Memory B cell (primary cell): ENCODE measurements at places on chromosomes 3 and 15.

DNA sequence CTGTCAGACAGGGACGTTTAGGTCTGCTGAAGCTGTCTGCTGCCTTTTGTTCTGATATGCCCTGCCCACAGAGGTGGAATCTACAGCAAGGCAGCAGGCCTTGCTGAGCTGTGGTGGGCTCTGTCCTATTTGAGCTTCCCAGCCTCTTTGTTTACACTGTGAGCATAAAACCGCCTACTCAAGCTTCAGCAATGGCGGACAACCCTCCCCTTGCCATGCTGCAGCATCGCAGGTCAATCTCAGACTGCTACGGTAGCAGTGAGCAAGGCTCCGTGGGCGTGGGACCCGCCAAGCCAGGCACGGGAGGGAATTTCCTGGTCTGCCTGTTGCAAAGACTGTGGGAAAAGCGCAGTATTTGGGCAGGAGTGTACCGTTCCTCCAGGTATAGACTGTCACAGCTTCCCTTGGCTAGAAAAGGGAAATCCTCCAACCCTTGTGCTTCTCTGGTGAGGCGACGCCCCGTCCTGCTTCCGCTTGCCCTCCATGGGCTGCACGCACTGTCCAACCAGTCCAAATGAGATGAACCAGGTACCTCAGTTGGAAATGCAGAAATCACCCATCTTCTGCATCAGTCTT, 71.4 kb downstream of the SPSB4 start:
- DNase-seq: no peak

GRCh38 chr3:129783470-129783869, 110.0 kb downstream of the TMCC1 start:
- DNase-seq: no peak

DNA sequence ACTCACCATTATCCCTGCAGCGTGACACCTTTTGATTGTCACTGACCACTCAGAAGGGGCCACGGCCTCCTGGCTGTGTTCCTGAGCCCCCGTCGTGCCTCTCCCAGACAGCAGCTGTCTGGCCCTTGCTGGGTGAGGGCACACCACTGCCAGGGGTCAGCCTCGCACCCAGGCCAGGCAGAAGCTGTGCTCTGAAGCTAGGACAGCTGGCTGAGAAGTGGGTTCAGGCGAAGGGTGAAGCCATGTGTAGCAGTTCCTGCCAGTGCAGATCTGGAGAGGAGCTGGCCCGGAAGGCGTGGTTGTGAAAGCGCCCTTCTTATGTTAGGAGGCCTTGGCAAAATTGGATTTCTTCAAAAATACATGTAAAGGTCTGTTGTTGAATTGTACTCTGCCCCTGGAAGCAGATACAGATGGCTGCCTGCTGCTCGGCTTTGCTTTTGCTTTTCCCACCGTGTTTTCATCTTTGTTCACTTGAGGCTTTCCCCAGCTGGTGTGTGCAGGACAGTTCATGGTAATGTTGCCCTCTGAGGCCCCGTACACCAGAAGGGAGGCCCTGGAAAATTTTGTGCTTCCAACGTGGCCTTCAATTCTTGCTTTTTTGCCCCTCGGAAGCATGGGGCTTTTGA, 49.1 kb downstream of the KLHL25 start:
- DNase-seq: no peak

DNA sequence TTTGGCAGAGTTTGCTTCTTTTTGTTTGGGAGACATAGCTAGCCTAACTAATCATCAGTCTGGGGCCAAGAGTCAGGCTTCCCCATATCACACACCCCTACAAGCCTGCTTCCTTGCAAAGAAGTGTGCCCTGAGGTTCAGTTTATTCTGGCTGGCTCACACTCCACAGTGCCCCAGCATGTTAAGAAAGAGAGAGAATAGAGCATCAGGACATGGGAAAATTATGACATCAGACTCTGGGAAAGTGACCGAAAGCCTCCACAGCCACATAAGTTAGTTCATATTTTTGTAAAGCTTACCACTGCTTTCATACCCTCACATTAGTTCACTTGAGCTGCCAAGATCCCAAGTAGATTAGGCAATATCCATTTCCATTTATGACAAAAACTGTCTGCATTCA, 63.0 kb upstream of the CFAP161 start:
- no peak for DNase-seq

DNA sequence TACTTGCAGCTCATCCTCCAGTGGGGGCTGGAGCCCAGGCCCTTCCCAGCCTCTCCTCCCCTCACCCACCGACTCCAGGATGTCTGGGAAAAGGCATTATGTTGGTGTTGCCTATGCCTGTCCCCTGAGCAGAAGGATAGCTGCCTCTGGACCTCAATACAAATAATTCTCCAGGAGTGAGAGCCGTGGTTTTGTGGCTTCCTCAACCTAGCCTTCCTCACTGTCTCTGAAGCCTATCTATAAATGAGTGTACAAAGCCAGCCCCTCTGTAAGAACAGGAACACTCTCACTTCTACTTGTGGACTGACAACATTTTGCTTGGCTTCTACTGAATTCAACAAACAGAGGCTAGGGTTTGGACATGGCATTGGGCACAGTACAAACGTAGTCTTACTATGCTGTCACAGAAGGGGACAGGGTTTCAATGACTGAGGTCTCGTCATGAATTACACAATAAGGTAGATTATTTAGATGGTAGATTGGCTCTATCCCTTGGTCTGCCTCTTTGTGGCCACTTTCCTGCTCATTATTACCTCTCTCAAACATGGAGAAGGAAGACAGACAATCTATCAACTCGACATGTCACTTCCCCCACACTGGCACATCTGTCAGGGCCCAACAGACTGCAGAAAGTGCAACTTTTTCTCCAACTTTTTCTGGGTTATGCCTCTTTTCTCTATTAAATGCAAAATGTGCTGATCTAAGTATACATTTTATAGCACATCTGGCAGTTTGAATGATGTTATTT, 82.8 kb upstream of the MEX3B start:
- DNase-seq: no peak

DNA sequence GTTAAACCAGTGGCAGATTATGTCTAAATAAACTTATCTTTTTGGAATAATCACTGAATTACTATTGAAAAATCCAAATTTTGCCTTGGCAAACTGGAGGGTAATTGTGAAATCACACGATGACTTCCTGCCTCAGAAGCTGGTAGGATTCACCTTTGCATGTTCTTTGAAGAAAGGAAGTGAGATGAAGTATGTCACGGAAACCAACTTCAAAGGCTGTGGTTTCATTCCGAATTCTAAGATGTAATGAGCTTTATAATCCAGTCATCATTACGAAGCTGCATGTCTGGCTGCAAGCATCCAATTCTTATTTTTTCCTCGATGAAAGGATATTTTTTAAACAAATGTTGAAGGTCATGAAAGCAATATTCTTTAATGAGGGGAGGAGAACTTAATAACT, 15.0 kb upstream of the ZBED2 start:
- peak; percentile 36 for DNase-seq

GRCh38 chr3:171753025-171753472, 57.2 kb downstream of the PLD1 start:
- DNase-seq: no peak

DNA sequence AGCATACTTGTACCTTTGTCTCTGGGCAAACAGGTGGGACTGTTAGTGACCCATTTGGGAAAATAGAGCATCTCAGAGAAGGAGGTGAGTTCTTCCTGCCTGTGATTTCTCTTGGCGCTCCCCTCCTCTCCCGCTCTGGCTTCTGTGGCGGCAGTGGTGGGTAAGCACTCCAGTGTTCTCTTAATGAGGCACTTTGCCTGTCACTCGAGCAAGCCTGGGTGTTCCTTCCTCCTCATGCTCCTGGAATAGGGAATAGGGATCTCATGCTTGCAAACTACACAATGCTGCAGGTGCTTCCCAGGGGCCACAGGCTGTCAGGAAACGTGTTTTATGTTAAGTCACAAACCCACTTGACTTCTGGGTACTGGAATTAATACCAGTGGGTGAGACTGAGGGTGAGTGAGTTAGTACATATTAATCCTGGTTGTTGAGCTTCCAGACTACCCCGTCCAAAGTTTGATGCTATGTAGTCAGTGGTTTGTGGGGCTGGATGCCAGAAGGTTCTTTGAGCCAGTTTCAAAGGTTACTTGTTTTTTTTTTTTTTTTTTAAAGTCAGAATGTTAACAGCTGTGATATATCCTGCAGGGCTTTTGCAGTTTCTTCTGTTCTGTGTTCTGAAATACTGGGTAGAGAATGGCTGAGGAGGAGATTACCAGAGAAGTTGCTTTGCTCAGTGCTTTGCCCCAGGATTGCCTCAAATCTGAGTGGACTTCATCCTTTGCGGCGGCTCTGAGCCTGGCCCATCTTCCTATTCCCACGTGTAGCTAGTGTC, 30.5 kb downstream of the EDEM1 start:
- DNase-seq: no peak

DNA sequence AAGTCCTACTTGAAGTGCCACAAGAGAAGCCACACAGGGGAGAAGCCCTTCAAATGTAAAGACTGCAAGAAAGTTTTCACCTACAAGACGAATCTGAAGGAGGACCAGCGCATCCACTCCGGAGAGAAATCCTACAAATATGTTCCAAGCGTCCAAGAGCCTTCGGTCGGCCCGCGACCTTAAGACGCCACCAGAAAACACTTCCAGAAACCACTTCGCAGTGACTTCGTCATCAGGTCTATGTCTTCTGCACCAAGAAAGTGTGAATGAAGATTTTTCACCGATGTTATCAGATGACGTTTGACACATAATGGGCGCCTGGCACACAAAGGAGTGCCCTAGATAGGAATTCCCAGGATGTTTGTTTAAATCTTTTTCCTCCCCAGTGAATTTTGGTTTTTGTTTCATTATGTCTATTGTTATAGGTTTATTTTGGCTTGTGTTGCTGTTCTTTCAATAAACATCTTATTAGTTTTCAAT, 24.1 kb upstream of the ARPIN start:
- DNase-seq: no peak

- no peak for DNase-seq
Observed at GRCh38 chr3:88440701-88441100, 290.9 kb downstream of the C3orf38 start.

GRCh38 chr3:174951034-174951433, 91.9 kb downstream of the NAALADL2 start:
- DNase-seq: no peak

- no peak for DNase-seq
Observed at GRCh38 chr15:29925227-29926082, 103.2 kb upstream of the TJP1 start.

- no peak for DNase-seq
Observed at GRCh38 chr15:39581793-39582285, 960 bp downstream of the THBS1 start.

GRCh38 chr15:74956648-74957475, at the start of gene RPP25:
Gene RPP25 (minus strand): TSS chr15:74956772. CDS start chr15:74956583, 189 bp downstream.
- peak; percentile 64 for DNase-seq

- no peak for DNase-seq
Observed at GRCh38 chr15:99050328-99050980, 42.9 kb upstream of the PGPEP1L start.

DNA sequence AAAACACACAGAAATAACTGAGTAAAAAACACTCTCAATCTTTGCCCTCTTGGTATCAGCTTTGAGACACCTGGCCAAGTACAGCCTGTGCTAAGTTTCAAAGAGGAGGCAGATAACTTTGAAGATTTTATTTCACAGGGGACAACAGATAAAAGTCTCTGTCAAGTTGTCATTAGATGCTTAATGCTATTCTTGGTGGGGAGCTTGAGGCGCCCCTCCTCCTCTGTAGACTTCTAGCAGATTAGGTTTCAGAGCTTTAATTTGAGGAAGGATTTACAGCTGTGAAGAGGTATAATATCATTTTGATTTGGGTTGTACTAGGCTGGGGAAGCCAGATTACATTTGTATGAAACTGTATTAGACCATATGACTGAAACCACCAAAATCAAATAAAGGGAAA, 620.3 kb downstream of the FHIT start:
- no peak for DNase-seq

- DNase-seq: no peak
Observed at GRCh38 chr3:159273608-159274007, 471.8 kb downstream of the MFSD1 start.

- DNase-seq: no peak
Observed at GRCh38 chr3:126927401-126927750, 55.5 kb upstream of the PLXNA1 start.

GRCh38 chr15:85832394-85832793, 37.7 kb upstream of the KLHL25 start:
- no peak for DNase-seq

DNA sequence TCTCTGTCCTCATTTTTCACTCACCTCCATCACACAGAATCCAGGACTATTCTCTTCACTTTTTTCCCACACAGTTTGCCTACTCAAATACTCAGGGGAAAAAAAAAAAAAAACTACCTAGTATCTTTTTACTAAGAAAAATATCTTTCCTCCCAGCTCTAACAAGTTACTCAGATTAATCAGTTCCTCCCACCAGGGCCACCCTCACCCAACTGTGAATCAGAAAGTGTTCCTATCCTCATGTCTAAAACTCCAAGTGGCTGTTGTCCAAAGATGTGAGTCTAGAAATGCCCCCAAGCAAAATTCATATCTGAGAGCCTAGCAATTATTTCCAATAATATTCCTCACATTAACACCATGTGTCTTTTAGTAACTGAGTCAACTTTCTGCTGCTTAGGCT, 268.0 kb downstream of the ERC2 start:
- DNase-seq: no peak

- no peak for DNase-seq
Observed at GRCh38 chr15:85280203-85280602, 100.2 kb upstream of the AKAP13 start.

DNA sequence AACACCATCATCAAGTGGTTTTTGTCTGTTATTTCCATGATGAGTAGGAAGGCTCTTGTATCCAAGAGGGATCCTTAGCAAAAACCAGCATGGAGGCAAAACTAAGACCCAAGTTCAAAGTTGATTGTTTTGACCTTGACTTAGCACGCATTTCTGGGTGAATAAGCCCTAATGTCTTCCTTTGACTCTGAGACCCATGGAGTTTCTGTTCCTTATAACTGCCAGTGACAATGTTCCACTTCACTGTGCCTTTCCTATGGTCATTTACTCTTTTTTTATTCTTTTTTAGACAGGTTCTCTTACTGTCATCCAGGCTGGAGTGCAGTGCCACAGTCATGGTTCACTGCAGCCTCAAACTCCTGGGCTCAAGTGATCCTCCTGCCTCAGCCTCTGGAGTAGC, 118.2 kb upstream of the MRPL3 start:
- DNase-seq: no peak

- no peak for DNase-seq
Observed at GRCh38 chr3:66272016-66272415, 51.2 kb downstream of the SLC25A26 start.

- no peak for DNase-seq
Observed at GRCh38 chr15:69451951-69452691, 497 bp upstream of the RPLP1 start.
